ENCODE measurements at places on chromosomes 4 and X. TPM values are rescaled to one million over a fixed set of nuclear protein-coding genes. Genes with fewer than 3 reads are reported as not detected.
A peak's percentile ranks its signal among the peaks of the same experiment; 100 is the strongest.

FAM9C gene
- total RNA-seq, result not detected

FHDC1 gene
- 0.06 TPM for total RNA-seq

DNA sequence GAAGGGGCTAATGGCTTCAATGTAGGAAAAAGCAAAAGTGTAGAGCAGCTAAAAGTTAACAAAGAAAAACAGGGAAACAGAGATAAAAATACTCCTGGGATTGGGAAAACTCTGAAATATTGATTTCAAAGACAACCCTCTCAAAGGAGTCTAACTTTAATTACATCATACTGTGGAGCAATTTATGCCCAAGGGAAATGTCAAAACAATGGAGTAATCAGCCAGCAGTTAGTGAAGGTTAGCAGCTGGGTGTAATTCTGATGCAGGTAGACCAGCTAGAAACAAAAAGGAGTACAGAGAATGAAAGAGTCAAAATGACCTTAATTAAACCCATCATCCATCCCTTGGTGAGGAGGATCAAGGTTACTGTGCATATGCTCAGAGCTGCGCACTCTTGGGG is 169.0 kb downstream of the ADAM29 start:
- DNase-seq, result no peak

DNA sequence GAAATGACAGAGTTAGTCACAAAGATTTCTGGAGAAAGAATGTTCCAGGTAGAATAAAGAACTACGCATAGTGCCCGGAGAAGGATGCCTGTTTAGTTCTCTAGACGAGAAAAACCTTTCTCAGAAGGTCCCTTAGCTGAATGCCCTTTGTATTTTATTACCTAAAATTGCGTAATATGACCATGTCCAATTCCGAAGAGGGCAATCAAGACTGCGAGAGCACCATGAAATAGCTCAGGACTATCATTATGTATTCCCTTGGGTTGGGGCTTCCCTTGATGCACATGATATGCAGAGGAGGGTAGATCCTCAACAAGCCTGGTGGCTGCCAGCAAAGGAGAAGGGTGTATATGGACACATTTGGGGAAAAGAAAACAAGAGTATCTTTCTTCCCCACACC is 358.1 kb upstream of the FTHL17 start:
- DNase-seq, result no peak

- no peak for DNase-seq
These were observed 9.3 kb downstream of the NKX1-1 start for GRCh38 chr4:1396806-1397455.

- DNase-seq, result no peak
These were observed 151.4 kb downstream of the ZNF518B start for GRCh38 chr4:10305816-10306215.

POU4F2 gene
- not detected for total RNA-seq

USP26 gene
- 13.5 TPM for total RNA-seq

GRCh38 chr4:112860830-112861690 is 188.4 kb upstream of the ANK2 start:
- DNase-seq, result no peak

DNA sequence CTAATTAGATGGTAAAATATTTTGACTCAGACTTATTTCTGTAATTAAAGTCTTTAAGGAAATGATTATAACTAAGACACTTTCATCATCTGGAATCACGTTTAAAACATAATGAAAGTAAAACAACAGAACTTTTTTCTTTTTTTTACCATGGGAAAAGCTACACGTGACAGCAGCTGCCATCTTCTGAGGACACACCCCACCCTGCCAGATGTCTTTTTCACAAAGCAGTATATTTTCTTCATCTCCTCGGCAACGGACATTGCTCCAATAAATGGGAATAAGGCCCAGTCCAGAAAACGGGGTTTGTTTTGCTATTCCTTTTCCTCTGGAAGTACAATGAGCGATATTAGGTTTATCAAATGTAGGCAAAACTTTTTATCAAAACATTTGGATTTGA is 17.5 kb downstream of the PRSS12 start:
- DNase-seq, result no peak

- DNase-seq, result no peak
These were observed 748.9 kb upstream of the MAGEB2 start for GRCh38 chrX:29466456-29466855.

- no peak for DNase-seq
These were observed 1470.4 kb downstream of the ADGRL3 start for GRCh38 chr4:62670514-62670913.

DNA sequence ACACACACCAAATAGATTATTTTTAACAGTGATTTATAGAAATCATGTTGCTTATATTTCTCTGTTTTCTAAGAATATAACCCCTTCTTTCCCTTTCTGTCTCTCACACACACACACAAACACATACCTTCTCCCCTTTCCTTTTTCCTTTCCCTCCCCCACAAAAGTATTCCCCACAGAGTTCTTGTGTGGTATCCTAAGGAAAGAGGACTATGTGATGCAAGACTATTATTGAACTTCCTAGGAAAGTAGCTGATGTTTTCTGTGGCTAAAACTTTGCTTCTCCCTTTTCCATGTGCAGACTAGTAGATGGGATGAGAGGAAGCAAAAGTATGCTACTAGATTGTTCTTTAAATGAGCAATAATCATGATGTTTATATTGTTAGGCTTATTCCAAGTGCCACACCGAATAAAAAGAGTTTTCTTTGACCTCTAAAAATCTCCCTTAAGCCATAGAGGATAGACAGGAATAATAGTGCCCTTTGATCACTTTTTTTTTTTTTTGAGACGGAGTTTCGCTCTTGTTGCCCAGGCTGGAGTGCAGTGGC is 38.7 kb downstream of the CPEB2 start:
- DNase-seq, result no peak

DNA sequence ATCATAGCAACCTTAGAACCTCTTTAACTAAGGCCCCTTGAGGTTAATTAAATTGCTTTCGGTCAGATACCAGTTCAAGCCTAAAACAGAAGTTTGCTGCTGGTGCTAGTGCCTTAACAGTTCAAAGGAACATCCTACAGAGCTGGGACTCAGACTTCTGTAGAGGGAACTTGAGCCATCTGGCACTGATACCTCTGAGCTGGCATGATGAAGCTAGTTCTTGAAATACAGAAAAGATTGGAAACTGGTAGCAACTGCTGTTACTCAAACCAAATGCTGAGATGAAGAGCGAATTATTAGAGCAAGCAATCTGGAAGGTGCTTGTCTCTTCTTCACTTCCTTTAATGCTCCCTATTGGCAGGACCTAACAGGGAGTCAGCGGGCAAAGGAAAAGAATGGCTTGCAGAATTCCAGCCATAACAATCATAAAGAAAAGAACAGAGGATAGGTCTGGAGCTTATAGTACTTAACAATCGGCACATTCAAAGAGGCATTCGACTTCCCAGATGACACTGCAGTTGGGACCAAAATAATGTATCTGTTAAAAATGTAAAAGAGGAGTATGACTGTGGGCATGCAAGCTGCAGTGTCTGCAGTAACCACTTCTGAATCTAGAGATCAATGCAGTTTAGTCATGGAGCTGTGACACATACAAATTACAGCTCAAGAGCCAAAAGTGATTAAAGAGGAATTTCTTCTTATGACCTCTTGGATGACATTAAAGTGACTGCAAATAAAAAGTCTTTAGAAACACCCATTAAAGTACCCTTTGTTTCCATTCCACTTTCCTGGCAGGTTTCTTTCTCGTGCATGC is 298.9 kb downstream of the PDGFC start:
- DNase-seq, result no peak

ETDC gene
- not detected for total RNA-seq

MPC1L gene
- not detected for total RNA-seq

- DNase-seq, result no peak
These were observed 33.6 kb upstream of the ARX start for GRCh38 chrX:25049357-25049756.

GRCh38 chr4:169167957-169168858 is 102.5 kb downstream of the SH3RF1 start:
- no peak for DNase-seq

DNA sequence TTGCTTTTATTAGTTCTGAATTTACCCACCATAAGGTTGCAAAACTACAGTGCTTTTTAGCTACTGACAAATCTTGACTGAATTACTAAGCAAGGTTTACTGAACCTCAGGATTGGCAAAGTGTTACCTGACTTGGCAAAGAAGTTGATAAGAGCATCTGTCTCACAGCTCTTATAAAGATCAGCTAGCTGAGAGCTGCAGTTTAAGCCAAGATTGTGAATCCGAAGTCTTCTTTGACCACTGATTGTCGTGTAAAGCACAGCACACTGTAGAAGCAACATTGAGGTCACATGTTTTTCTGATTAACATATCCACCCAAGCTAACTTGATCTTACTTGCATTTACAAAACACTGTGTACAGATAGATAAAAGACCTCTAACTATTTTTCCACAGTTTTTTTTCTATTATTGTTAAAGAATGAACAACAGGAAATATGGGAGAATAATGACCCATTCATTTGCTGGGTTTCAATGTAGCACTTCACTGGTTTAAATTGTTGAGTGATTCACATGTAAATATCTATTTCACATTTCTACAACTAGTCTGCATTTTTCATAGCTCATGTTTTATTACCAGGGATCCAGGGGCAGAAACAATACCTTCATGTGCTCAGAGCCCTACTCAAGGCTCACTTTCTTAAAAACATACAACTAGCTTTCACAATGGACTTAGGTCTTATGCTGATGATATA is 54.0 kb downstream of the METTL14 start:
- peak; percentile 5 for DNase-seq

DUX4 gene
- not detected for total RNA-seq

- DNase-seq, result peak; percentile 38
These were observed 1.2 kb upstream of the FSTL5 start for GRCh38 chr4:162164906-162165510.

DNA sequence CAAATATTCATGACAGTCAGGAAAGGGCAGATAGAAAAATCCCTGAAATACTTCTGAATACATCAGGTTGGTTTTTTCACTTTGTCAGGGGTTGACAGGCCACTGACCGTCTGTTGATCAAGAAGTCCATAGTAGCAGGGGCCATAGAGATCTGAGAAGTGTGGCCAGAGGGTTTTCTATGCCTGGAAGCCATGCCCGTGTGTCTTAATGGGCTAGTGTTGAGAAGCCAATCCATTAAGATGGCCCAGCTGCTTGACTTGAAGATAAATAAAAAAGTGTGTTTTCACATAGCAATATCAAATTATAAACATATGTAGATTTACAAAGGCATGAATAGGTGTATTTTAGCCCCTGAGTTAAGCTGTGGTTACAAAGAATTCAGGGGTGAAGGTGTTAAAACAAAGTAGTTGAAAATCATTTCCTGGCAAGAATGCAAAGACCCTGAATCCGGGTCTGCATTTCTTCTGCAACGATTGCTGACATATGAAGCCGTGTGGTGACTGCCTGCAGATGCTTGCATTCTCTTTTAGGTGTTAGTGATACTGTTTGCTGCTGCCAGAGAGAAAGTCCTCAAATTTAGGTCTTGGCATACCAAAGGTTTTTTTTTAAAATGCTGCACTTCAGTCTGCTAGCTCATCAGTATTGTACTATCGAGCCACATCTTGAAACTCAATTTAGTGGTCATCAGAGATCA is 9.3 kb upstream of the LIMCH1 start:
- no peak for DNase-seq

GRCh38 chr4:16730522-16731205 is 167.8 kb downstream of the LDB2 start:
- no peak for DNase-seq

- DNase-seq, result no peak
These were observed 7.9 kb downstream of the LRPAP1 start for GRCh38 chr4:3524349-3524748.

GRCh38 chr4:158799013-158799770 is 30.4 kb downstream of the FNIP2 start:
- DNase-seq, result no peak

MMRN1 gene
- 225 TPM for total RNA-seq

SPARCL1 gene
- total RNA-seq, result not detected

Data from G401 (cell line).